Sigmoid colon (tissue), 7 donors: ENCODE measurements at places on chromosomes 7 and 10. TPM values are rescaled to one million over a fixed set of nuclear protein-coding genes. Genes with fewer than 3 reads are reported as not detected.

GRCh38 chr7:158740013-158740656, 35.5 kb upstream of the NCAPG2 start:
- H3K27ac ChIP-seq: peak overlapping the region; percentile 84
- DNase-seq: peak; percentile 78
- H3K4me3 ChIP-seq: no peak overlapping the region
- peaks cover 31% of the 10 kb centered on the region for H3K36me3 ChIP-seq
- H3K4me1 ChIP-seq: peaks cover 22% of the 10 kb centered on the region

GRCh38 chr10:59553162-59553900, 156.3 kb downstream of the SLC16A9 start:
- no peak overlapping the region for H3K27ac ChIP-seq
- H3K4me3 ChIP-seq: no peak overlapping the region
- no peaks in the 10 kb centered on the region for H3K36me3 ChIP-seq
- H3K4me1 ChIP-seq: peaks cover 9% of the 10 kb centered on the region

DNA sequence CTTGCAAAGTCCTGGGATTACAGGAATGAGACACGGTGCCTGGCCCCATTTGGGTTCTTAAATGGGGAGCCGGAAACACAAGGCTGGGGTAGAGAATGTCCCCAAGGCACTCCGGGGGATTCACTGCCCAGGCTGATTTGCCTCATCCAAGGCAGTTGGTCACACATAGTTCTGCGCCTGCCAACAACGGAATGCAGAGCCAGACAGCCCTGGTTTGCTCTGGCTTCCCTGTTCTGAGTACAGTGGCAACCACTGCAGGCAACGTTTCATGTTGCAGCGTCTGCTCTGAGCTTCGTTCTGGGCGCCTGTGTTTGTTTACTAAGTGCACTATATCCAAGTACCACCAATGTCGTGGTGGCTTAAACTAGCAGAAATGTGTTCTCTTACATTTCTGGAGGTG, 61.7 kb upstream of the C1QL3 start:
- H3K27me3 ChIP-seq: no peaks in the 10 kb centered on the region
- no peak overlapping the region for H3K27ac ChIP-seq
- no peak overlapping the region for H3K4me3 ChIP-seq
- H3K36me3 ChIP-seq: no peaks in the 10 kb centered on the region
- H3K4me1 ChIP-seq: no peaks in the 10 kb centered on the region
- DNase-seq: no peak

DNA sequence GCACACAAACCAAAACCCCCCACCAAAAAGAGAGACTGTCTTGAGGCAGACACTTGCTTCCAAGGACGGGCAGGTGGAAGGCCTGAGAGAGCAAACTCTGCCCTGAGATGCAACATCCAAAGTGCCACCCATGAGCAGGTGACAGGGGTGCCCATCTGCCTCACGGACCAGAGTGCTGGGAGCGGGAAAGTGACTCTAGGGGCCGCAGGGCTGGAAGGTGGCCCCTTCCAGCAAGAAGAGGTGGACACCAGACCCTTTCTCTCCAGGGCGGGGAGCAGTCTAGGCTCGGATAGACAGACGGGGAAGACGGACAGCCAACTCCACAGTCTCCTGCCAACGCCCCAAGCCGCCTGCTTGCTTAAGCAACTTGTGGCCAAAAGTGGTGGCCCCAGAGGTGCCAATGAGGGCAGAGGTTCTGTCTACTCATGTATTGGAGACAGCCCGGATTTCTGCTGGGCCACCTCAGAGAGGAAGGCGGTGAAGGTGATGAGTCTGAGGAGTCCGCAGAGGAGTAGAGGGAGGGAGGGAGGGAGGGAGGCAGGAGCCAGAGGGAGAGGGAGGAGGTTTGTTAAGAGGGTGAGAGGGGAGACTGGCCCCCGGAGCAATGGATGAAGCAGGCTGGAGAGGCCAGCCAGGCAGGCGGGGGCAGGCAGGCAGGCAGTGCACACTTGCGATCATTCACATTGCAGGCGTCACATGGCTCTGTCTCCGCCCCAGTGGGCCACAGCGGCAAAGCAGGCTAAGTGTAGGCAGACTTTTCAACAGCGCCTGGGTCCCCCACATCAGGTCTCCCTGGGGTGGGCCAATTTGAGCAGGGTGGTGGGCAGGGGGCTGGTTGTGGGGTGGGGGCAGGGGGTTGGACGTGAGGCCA, 65.6 kb downstream of the SLC29A4 start:
- no peak overlapping the region for H3K4me3 ChIP-seq
- DNase-seq: no peak
- H3K4me1 ChIP-seq: peaks cover 55% of the 10 kb centered on the region
- H3K27ac ChIP-seq: peak overlapping the region; percentile 82
- H3K36me3 ChIP-seq: peaks cover 49% of the 10 kb centered on the region

GRCh38 chr10:70828923-70829322, 13.2 kb downstream of the SGPL1 start:
- no peaks in the 10 kb centered on the region for H3K27me3 ChIP-seq
- no peak overlapping the region for H3K27ac ChIP-seq
- no peaks in the 10 kb centered on the region for H3K36me3 ChIP-seq
- no peaks in the 10 kb centered on the region for H3K4me1 ChIP-seq
- DNase-seq: no peak
- H3K4me3 ChIP-seq: no peak overlapping the region

Gene RBP3
- not detected for polyA plus RNA-seq
